T-helper 17 cell (primary cell): ENCODE measurements at places on chromosomes 7 and 10. TPM values are rescaled to one million over a fixed set of nuclear protein-coding genes. Genes with fewer than 3 reads are reported as not detected.

GRCh38 chr7:33732462-33732861 is 172.9 kb upstream of the BMPER start:
- DNase-seq = no peak

GRCh38 chr10:44925811-44926750 is 14.9 kb downstream of the TMEM72 start:
- no peak for DNase-seq

DNA sequence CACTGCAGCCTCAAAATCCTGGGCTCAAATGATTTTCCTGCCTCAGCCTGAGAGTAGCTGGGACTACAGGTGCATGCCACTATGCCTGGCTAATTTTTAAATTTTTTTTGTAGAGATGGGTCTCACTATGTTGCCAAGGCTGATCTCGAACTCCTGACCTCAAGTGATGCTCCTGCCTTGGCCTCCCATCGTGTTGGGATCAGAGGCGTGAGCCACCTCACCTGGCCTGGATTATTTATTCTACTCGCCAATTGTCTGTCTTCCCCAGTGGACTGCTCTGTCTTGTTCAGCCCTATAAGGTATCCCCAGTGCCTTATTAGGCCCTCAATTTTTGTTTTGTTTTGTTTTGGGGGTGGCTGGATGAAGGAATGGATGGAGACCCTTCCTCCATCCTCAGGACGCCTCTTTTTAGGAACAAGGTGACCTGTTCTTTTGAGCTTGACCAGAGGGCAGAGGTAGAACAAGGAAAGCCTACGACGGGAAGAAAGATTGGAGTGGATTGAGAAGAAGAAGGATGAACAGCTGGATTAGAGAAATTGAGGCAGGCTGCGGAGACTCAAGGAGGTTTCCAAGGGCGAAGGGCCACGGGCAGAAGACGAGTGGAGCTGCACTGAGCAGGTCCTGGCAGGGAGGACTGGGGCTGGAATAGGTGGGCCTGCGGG is 541 bp upstream of the DENND10 start:
- no peak for DNase-seq

DNA sequence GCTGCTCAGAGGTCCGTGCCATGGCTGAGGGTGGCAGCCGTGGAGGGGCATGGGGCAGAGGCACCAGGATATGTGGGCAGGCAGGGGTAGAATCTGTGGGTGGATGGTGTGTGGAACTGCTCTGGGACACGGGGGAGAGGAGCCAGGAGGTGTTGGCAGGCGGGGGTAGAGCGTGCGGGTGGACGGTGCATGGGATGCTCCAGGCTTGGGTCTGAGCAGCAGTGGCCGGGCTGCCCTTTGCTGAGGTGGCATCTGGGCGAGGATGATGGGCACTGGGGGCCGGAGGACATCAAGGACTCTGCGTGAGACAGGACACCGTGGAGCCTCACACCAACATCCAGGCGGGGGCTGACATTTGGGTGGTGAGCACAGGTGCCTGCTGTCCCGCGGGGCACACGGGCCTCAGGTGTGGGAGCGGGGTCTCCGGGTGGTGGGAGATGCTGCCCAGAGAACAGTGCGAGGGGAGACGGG is 46.2 kb downstream of the JAKMIP3 start:
- DNase-seq = peak; percentile 4

- no peak for DNase-seq
Observed at GRCh38 chr10:93199191-93199751, 125.6 kb downstream of the CYP26A1 start.

- no peak for DNase-seq
Observed at GRCh38 chr7:4718075-4718474, 36.0 kb downstream of the FOXK1 start.

- peak; percentile 57 for DNase-seq
Observed at GRCh38 chr7:116211006-116211912, 920 bp downstream of the TES start.

DNA sequence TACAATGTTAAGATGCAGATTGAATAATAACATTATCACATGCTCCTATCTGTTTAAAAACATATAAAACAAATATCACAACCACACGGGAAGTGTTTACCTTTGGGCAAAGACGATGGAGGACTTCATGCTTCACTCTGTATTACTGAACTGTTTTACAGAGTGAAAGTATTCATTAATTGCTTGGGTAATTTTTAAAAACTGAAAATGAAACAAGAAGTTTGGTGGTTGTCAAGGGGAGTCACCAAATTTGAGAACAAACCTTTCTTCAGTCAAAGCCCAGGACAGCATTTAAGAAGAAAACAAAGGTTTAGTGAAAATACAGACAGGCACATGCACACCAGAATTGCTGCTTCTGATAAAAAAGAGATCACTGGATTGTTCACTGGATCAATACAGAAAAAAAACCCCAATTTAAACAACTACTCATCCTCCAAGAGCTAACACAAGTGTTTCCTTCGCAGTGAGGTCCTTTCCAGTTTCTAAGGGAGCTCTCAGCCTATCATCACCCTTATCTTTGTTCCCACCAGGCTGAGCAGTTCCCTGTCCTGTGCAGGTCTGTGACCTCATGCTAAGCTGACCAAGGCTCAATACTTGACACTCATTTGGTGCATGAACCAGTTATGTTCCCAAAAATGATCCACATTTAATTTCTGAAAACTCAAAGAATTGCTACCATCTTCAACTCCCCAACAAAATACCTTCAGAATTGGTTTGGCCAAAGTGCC is 8.8 kb downstream of the PARP12 start:
- no peak for DNase-seq

- DNase-seq = no peak
Observed at GRCh38 chr7:108308903-108309302, 147.3 kb downstream of the NRCAM start.

DNA sequence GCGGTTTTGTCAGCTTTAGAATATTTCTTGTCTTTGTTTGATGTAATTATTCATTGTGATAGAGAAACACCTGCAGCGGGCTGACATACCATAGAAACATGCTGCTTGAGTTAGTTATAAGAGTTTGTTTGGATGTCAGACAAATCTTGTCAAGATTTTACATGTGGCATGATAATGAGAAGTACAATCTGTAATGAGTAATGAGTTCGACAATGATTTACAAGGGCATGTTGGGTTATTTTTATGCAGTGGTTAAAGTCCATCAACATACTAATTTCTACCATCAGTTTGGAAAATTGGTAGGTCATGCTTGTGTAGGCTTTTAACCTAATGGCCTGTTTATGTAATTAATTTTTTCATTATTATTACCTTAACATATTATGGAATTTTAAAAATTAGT is 31.3 kb downstream of the FZD1 start:
- no peak for DNase-seq

DNA sequence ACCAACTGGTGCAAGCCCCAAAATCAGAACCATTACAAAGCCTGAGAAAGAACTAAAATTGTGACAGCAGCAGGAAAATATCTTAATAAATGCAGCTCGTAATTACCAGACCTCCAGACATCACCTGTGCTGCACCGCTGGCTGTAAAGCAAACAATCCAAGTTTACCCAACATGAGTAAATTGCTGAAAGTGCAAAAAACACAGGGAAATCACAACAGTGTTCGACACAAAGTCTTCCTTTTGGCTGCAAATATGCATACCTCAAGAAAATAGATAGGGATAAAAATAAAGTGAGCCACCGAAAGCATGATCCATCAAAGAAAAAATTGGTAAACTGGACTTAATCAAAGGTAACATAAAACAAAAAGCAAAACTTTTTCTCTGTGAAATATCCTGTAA is 101.7 kb downstream of the SLC16A9 start:
- DNase-seq = no peak

DNA sequence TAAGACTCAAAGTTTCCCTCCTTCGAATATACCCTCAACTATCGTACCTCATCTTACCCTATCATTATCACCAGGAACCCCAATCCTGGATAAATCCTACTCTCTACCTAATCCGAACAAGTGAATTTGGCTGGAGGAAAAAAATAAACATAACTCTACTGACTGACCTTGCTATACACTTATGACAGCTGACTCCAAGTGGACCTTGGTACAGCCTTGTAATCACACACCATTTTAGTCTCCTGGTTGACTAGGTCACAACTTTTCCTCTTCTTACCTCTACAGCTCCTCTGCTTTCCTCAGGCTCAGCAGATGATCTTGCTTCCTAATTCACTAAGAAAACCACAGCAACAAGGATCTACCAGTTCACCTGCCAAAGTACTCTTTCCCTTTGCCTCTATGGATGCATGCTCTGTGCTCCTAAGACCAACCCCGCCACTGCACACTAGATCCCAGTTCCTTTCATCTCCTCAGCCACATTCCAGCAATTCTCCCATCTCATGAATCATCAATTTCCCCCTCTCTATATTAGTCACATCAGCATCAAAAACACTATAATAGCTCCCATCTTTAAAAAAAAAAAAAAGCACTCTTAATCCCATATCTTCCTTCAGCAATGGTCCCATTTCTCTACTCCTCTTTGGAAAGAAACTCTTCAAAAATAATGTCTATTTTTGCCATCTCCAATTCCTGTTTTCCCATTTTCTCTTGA is 35.5 kb downstream of the COA1 start:
- no peak for DNase-seq

- no peak for DNase-seq
Observed at GRCh38 chr10:63409465-63410027, 56.2 kb downstream of the JMJD1C start.

DNA sequence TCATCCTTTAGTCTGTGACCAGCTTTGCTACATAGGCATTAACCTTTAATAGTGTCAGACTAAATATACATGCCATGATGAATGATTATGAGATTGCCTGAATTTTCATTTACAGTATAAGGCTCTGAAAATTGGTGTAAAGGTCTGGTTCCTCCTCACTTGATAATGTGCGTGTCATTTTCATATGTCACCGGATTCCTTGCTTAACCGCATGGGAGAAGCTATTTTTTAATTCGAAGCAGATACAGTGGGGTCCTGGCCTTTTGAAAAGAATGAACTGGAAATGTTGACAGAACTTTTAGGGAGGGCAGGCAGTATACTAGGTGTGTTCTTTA is 192.4 kb upstream of the SH2B2 start:
- no peak for DNase-seq

DNA sequence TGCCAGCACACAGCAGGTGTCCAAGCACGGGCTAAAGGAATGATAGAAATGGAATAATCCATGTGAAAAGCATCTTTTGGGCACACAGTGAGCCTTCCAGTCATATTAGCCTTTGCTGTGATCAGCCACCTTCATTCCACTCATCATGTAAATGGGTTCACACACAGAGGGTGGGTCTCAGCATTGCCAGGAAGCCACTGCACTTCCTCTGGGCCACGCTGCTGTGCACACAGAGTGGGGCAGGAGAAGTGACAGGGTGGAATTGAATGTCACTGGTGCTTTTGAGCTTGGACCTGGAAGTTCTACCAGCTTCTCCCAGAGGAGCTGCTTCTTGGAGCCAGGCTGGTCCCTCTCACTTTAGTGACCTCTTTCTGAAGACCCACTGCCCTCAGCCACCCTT is 203.5 kb downstream of the USP6NL start:
- DNase-seq = no peak

- no peak for DNase-seq
Observed at GRCh38 chr7:77729574-77730348, 33.5 kb downstream of the RSBN1L start.

ANKRD7 gene
- total RNA-seq = not detected

NEUROG3 gene
- not detected for total RNA-seq

SVOPL gene
- total RNA-seq = not detected

CFAP46 gene
- total RNA-seq = not detected

GRID2IP gene
- total RNA-seq = 0.17 TPM

PBLD gene
- 1.9 TPM for total RNA-seq

MKX gene
- total RNA-seq = not detected

ABCC2 gene
- 3.0 TPM for total RNA-seq

UPK3B gene
- total RNA-seq = 4.4 TPM

HOGA1 gene
- not detected for total RNA-seq
